ENCODE measurements at places on chromosomes 7 and 10.

DNA sequence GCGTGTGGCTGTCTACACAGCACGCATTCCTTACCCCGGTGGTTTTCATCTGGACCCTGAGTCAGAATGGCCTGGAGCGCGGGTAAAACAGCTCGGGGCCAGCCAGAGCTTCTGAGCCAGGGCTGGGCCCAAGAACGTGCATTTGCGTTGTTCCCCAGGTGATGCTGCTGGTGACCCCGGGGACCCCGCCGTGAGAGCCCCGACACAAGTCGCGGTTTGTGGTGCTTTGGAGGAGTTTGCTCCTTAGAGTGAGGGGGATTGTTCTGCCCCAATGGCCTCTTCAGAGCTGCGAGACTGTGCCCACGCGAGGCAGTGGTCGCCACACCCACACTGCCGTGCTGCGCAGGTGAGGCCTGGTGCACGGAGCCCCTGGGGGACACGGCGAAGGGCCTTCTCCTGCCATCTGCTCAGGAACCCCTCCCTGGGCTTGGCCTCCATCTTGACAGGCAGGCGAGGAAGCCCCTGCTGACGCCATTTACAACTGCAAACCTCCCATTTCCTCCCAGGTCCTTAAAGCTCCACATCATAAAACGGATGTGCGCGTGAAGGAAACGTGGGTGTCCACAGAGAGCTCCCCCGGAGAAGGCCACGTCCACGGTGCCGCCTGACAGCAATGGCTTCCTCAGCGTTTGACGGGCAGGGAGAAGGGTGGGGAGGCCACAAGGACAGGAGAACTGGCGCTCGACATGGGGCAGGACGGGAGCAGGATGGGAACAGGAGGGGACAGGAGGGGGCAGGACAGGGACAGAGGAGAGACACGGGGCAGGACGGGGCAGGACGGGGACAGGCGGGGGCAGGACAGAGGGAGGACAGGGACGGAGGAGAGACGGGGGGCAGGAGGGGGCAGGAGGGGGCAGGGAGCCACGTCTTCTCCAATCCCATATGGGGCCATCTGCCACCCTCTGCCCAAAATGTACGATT lies 477.2 kb downstream of the DNAJB6 start:
- no peak for DNase-seq

DNA sequence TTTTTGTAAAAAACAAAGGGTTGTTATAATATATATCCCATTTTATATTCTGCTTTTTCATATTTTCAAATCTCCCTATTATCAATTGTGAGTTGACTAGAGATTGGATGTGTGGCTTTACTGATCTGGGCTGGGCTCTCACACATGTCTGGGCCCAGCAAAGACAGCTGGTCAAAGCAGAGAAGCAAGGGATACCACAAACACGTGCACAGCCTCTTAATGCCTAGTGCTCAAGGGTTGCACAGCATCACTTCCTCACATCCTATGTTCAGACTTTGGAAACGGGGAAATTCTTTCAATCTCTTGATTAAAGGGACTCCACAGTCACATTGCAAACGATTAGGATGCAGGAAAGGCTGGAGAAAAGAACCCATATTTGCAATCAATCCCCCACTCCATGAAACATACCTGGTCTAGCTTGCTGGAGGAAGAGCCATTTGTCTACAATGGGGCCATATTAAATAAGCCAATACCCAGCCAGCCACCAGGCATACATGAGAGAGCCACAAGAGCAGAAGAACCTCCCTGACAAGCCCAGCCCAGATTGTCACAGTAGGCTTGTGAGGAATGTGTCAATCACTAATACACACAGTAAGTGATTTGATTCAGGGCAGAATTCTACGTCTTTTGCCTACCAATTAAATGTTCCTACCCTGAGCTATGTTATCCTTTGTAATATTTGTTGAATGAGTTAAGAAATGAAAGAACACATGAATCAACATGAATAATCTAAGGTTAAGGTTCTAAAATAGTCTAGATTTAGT lies 431.2 kb downstream of the TNS3 start:
- DNase-seq: no peak

GRCh38 chr7:50513166-50513871 lies 51.9 kb downstream of the DDC start:
- no peak for DNase-seq

- DNase-seq: no peak
These were observed 4.4 kb downstream of the ENO4 start for GRCh38 chr10:116853701-116854100.

- no peak for DNase-seq
These were observed 346.0 kb downstream of the ELMO1 start for GRCh38 chr7:37102518-37103137.

GRCh38 chr7:98713165-98713810 lies 96.2 kb downstream of the NPTX2 start:
- no peak for DNase-seq

DNA sequence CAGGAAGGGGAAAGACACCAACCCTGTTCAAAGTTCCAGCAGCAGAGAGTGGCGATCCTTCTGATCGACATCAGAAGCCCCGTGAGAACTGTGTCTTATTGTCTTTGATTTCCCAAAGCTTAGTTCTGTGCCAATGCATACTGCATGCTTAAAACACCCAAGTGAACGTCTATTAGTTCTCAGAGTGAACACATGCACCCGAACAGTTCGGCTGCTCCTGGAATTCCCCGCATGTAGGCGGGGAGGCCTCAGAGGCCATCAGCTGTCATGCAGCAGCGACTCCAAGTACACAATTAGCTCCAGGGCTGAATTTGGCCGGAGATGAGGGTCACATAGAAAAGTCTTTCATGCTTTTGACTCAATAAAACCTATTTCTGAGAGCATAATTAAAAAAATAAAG lies 276.9 kb downstream of the ZMYND11 start:
- no peak for DNase-seq

DNA sequence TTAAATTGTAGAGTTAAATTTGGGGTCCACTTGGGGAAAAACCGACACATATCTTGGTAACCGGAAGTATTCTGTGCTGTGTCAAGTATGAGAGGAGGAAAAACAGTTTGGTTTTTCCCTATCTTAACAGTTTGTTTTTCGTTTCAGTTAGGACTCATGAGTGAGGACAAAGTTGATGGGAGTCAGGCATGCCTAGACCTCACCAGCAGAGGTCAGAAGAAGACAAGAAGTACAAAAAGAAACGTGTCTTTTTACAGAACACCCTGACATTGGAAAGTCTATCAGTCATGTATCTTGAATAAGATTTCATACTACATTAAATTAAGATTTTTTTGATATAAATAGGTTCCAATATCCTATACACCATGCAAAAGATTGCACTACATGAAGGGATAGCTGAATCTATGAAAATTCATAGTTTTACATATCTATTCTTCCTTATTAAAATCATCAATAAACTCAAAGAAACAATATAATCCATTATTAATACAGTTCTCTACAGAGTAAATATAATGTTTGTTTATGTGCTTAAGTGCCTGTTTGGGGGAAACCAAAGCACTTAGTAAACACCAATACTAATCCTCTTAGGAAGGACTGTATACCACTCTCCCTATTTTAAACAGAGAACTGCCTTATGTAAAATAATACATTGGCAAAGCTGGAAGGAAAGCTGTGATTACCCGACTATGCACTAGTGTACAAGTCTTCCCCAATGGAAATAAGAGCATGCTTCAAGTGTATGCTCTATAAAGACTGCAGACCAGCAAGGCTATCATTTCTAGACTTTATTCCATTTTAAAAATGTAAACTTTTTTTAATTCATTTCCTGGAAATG lies 95.6 kb downstream of the USP6NL start:
- DNase-seq: peak; percentile 57

DNA sequence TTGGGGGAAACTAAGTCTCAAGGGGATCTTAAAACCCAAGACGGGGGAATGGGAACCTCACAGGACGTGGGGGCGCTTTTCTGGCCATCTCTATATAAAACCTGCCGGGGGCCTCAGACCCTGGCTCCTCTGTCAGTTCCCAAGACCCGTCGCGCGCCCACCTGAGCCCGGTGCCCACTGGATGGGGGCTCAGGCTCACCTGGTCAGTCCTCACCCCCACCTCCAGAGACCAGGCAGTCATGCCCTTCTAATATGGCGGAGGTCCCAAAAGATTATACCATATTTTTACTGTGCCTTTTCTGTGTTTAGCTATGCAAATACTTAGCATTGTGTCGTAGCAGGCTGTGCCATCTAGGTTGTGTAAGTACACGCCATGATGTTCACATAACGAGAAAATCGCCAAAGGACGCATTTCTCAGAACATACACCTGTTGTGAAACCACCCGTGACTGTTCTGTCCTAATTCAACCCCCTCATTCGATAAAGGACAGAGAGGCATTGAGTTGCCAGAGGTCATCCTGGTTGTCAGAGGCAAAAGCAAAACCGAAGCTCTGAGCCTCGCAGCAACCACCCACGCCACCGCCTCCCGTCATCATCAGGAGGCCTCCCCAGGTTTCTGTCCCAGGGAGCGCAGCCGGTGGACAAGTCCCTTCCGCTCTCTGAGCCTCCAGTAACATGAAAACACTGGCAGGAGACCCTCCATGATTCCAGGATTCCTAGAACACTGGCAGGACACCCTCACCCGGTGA lies 28.9 kb downstream of the OAT start:
- DNase-seq: no peak

DNA sequence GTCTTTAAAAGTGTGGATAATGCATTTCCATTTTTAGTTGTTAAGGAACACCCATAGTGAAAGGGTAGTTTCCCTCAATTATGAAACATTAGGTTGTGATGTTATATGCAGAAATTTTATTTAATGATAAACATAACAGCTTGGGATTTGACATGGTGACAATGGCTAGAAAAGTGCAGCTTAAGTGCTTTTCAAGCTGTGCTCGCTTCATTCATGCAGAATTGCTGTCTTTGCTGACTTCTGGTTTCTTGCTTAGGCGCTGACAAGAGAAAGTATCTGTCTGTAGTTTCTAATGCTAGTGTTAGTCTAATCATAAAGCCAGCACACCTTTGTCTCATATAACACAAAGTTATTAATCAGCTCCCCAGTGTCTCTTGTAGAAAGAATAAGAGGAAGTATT lies 170.0 kb downstream of the ARL5B start:
- no peak for DNase-seq

DNA sequence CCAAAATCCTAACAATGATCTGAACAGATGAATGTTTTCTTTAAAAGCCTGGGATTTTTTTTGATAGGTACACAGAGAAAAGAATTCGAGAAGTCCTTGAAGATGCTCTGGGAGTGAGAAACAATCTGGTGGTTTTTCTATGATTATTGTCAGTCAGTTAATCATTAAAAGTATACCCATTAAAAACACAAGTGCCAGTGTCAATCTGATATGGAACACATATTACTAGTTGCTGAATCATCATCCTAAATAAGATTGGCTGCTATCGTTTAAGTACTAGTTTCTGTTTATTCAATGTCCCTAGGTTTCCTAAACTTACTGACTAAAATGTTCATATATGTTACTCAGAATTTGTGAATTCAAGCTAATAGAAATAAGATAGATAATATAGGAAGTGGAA lies 16.1 kb downstream of the COL28A1 start:
- no peak for DNase-seq

GRCh38 chr10:16987206-16987621 lies 142.4 kb downstream of the CUBN start:
- peak; percentile 90 for DNase-seq

- DNase-seq: no peak
These were observed 2.1 kb upstream of the WNT2 start for GRCh38 chr7:117324960-117325359.

DNA sequence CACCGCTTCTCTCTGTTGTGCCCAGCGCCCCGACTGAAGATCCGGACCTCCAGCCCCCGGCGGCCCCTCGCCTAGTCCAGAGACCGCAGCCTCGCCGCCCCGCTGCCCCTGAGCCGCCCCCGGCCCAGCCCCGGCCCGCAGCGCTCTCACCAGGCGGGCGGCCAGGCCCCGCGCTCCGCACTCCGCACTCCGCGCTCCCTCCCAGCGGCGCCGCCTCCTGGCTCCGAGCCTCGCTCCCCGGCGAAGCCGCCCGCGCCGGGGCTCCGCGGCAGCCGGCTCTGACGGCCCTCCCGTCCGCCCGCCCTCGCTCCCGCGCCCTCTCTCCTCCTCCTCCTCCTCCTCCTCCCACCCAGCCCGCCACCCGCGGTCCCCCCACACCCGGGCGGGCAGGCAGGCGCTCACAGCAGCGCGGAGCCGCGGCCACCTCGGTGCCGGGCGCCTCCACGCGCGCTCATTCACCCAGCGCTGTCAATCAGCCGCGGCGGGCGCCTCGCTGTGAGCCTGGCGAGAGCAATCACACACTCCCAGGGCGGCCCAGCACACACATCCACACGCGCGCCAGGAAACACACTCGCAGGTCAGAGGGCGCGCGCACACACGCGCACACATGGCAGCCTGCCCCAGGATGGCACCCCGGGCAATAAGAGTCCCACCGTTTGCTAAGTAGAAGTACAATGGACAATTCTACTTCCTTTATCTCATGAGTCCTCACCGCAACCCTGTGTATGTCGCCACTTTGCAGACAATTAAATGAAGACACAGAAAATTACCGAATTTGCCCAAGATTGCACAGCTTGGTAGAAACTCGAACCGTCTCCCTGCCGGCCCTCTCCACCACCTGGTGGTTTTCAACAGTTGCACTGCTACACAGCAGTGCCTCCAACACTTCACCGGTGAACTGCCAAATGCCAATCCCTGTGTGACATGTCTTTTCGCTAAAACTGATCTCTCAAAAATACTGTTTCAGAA lies at the start of gene PRRT4:
PRRT4 (minus strand) TSS at position 280 of the 969 bp plus-strand sequence.
- no peak for DNase-seq

GRCh38 chr7:141430455-141431139 lies 120.6 kb upstream of the AGK start:
- no peak for DNase-seq

DNA sequence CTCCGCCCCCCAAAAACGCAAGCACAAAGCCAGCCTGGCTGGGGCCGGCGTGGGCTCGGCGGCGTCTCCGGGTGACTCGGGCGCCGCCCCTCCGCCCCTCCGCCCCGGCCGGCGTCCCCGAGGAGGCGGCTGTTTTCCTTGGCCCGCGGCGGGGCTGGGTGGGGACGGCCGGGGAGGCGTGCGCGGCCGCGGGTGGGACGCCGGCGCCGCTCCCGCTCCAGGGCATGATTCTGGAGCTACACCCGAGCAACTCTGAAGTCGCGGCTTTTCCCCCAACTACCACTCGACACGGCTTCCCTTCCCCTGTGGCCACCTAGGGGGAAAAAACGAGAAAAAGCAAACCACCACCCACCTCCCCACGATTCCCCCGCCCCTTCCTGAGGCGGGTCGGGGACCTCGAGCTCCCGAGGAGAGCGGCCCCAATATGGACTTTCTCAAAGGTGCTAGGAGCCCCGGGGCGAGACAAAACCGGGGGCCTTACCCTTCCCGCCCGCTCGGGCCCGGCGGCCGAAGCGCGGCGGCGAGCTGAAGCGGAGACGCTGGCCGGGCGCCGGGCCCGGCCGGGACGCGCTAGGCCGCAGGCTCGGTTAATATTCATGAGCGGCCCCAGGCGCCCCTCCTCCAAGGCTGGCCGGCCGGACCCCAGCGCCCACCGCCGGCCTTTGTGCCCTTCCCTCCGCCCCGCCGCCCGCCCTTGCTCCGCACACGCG lies 856 bp downstream of the ARHGAP21 start:
- DNase-seq: peak; percentile 63

All from fibroblast of skin of right quadriceps (primary cell).